ENCODE measurements at places on chromosomes 13 and 19.

- no peak for DNase-seq
Observed at GRCh38 chr13:85528491-85529217, 270.6 kb downstream of the SLITRK6 start.

DNA sequence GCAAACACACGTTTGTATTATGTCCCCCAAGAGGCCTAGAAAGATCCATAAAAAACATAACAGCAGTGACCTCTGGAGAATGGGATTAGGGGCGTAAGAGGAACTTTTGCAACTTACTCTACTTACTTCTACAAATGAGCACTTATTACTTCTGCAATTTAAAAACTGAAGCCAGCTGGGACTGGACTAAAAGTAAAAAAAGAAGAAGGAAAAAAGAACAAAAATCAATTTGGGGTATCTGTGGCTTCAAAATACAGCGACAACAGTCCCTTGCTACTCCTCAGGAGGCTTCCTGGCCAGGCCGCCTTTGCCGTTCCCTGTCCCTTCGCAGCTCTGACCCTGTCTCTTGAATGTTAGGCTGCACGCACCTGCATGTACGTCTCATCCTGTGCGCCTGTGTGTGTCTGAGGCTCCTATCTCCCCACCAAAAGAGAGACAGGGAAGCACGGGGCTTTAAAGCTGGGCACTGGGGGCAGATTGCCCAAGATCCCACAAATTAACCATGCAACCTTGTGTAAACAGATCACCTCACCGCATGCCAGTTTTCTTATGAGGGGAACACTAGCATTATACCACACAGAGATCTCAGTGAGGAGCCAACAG is 12.1 kb upstream of the FKRP start:
- DNase-seq = no peak

GRCh38 chr19:46840498-46840942 is 10.1 kb downstream of the AP2S1 start:
- no peak for DNase-seq

DNA sequence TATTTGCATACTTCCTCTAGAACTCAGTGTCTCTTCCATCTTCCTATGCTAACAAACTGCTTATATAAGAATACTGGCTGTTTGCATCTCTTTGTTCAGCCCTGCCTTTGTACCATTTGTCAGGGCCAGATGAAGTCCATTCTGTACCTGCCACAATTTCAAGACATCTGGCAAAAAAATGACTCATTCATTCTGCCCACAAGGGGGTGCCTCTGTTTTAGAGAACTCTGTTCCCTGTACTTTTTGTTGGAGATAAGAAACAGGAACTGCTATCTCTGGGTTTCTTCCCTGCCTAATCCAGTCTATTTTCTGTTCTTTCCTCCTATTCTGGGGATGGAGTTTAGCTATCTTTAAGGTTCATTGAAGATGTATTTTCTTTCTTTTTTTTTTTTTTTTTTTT is 23.0 kb downstream of the ZNF568 start:
- DNase-seq = no peak

GRCh38 chr13:113992276-113993005 is 18.6 kb upstream of the C13orf46 start:
- peak; percentile 29 for DNase-seq

- DNase-seq = no peak
Observed at GRCh38 chr13:90307136-90307535, 1040.4 kb upstream of the MIR17HG start.

DNA sequence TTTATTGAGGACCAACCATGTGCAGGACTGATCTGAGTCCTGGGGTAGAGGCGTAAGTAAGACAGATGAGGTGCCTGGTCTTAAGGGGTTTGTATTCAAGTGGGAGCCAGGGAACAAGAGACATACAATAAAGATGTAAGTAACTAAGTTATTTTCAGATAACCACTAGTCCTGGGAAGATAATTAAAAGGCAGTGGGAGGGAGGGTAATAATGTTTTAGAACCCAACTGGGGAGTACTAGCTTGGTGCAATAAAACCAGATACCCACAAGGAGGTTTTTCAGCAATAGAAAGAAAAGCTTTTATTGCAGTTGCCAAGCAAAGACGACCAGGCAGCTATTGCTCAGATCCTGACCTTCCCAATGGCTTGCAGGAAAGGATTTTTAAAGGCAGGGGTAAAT is 893.7 kb downstream of the UQCRFS1 start:
- no peak for DNase-seq

DNA sequence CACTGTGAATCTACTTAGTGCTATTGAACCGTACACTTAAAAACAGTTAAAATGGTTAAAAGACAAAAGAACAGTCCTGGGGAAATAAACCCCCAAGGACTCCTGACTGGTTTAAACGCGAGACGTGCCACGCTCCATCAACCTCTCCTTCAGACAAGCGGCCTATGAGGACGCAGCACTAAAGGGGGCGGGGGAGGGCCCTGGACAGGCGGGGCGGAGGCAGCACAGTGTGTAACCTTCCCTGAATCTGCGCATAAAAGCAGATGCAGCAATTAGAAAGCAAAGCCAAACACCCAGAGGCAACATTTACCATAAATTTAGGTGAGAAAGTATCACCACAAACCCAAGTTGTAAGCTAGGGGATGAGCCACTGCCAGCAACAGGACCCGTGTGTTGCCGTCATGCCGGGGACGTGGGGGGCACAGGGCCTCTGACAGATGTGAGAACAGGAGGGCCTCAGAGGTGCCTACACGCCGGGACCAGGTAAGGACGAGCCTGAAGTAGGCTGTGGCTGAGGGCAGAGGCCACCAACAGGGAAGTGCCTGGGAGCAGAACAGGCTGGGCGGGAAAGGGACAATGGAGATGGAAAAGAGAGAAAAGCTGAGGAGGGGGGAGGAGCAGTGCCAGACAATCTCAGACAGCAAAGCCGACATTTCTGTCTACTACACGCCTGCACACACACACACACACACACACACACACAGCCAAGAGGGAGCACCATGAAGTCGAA is 15.3 kb upstream of the ADPRHL1 start:
- DNase-seq = no peak

- no peak for DNase-seq
Observed at GRCh38 chr13:80802946-80803345, 462.0 kb upstream of the SPRY2 start.

- DNase-seq = no peak
Observed at GRCh38 chr19:47507924-47508553, 6.8 kb downstream of the NAPA start.

All from mucosa of descending colon (tissue), 3 donors.